Esophagus mucosa (tissue), 1 donor: ENCODE measurements at places on chromosomes 6 and 20. TPM values are rescaled to one million over a fixed set of nuclear protein-coding genes. Genes with fewer than 3 reads are reported as not detected.

- no peak for ATAC-seq
Measured at GRCh38 chr6:151749341-151749740, 58.1 kb upstream of the ESR1 start.

DNA sequence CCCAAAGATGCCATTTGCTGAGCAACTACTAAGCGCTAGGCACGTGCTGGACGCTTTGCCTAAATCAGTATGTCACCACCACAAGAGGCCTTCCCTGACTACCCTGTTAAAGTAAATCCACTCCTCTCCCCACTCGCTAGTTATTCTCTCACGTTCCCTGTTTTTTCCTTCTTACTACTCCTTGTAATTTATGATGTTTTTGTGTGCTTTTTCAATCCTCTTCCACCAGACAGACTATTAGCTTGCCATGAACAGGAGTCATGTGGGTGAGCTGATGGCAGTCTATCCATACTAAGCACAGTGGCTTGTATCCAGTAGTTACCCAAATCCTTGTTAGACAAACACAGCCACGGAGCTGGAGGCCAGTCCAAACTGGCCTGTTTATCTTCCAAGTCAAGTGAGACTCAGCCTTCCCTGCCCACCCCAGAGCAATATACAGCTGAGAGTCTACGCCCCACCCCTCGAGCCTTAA lies 41.2 kb downstream of the C6orf132 start:
- ATAC-seq: peak; percentile 10

RIMS1 gene
- 0.48 TPM for total RNA-seq

- ATAC-seq: peak; percentile 77
Measured at GRCh38 chr6:144349690-144350527, 64.8 kb downstream of the UTRN start.

DNA sequence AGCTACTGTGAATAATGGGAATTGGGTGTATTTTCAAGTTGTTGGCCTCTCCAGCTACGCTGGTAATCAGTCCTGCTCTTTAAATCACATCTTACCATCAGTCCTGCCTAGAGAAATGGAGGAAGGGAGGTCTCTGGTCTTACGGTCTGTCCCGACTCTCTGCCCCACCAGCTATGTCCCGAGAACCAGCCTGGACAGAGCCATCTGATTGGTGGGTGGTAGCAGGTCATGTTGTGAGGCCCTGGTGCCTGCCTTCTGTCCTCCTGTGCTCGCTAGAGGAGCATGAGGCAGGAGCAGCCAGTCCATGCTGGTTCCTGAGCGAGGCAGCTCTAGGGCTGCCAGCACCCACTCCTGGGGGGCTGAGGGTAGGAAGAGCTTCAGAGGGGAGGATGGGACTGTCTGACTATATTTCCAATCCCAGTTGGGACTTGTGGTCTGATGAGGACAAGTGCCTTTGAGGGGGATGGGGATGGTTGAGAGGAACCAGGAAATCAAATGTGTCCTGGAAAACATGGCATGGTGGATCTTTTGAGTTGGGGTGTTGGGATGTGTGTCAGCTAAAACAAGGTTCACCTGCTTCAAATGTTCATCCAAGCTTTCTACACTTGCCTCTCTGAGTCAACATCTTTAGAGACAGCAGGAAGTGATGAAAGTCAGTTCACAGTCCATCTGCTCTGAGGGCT lies 33.0 kb downstream of the SYNJ2 start:
- peak; percentile 36 for ATAC-seq

- no peak for ATAC-seq
Measured at GRCh38 chr6:30716879-30717128, 277 bp downstream of the MDC1 start.

- ATAC-seq: no peak
Measured at GRCh38 chr6:38117281-38117680, 297.8 kb downstream of the ZFAND3 start.

DNA sequence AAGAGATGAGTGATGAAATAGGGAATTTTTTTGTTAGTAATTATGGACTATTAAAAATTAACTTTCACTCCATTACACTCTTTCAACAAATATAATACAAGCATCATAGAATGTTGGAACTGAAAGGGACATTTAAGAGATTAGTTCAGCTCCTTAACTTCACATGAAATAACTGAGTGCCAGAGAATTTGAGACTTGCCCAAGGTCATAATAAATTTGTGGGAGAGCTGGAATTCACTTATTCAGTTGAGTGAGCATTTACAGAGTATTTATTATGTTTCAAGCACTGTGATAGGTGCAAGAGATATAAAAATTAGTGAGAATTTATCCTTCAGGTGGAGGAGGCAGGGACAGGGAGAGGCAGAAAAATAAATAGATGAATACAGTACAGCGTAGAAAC lies 154.6 kb downstream of the KCNQ5 start:
- no peak for ATAC-seq

MLIP gene
- 8.5 TPM for total RNA-seq

DNA sequence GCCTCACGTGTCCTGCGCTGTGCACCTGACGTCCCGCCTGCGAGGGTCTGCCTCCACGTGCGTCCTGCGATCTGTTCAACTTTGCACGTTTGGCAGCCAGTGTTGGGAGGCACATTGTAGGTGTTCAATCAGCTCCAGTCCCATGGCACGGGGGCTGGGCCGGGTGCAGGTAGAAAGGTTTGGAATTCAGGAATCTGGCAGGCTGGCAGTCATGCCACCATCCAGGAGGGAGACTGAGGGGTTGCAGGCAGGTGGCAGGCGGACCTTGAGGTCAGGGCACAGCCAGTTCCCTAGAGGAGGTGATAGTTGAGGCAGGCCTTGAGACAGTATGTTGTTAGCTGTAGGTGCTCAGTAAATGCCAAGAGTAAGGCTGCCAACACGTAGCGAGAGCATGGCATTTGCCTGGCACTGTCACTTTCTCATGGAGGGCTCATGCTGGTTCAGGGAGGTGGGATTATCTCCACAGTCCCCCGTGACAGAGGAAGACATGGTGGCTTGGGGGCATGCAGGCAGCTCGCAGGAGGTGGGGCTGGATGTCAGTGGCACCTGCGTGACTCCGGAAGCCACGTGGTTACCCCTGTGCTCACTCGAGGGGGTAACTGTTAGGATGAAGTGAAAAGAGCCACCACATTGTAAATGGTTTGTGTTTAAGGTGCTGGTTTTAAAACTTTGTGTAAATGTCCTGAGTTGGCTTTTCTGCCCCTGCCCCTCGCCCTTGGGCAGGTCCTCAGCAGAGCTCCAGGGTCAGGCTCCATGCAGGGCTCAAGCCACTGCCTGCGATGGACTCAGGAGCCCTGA lies 111.8 kb upstream of the FRMD1 start:
- no peak for ATAC-seq

DNA sequence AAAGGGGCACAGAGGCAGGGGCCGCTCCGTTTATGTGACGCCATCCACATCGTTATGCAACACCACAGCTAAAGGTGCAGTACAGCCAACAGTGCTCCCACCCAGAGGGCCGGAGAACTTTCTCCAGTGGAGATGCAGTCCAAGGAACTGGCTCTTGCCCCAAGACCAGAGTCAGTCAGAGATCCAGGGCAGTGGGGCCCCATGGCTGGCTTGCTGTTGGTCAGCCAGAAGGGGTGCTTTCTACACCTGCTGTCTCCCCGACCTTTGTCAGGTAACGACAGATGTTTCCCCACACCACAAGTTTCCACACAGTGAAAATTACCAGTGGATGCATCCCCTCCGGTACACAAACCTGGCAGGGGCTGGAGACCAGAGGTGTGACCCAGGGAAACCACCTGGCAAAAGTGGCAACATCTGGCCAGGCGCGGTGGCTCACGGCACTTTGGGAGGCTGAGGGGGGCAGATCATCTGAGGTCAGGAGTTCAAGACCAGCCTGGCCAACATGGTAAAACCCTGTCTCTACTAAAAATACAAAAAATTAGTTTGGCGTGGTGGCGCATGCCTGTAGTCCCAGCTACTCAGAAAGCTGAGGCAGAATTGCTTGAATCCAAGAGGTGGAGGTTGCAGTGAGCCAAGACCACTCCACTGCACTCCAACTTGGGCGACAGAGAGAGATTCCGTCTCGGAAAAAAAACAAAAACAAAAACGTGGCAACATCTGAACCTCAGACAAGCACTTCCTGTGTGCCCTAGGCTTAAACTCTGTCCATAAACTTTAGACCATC lies 34.9 kb downstream of the UBE2V1 start:
- ATAC-seq: no peak

LAMA2 gene
- 3.1 TPM for total RNA-seq

DNA sequence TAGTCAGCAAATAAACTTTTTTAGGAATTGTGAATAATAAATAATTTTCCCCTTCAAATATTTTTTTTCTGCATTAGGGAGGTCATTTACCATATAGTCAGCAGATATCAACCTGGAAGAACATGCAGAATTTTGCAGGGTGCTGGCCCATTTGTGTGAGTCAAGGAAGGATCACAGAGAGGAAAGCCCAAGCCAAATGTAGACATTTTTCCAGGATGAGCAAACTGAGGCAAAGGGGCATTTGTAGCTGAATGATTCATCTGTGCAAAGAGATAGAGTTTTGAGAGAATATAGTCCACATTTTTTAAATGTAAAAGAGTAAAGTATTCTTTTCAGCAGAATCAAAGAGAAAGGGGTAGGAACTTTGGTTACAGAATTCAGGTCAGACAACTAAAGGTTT lies 555.5 kb upstream of the MARCKS start:
- ATAC-seq: no peak

DNA sequence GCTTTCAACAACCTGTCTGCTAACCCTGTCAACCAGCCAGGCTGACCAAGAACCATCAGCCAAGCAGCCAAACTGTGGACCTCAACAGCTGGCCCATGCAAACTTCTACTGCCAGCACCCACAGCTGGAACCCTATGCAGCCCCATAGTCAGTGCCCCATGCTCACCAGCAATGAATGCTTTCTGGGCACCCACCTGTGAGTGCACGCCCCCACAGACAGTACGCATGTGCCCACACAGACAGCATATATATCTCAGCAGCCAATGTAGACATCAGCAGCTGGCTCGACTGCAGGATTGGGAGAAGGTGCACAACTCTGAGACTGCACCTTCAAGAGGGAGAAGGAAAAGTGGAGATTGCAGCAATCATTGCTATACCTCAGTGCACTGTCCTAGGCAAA lies 1534.6 kb downstream of the GRIK2 start:
- no peak for ATAC-seq

DNA sequence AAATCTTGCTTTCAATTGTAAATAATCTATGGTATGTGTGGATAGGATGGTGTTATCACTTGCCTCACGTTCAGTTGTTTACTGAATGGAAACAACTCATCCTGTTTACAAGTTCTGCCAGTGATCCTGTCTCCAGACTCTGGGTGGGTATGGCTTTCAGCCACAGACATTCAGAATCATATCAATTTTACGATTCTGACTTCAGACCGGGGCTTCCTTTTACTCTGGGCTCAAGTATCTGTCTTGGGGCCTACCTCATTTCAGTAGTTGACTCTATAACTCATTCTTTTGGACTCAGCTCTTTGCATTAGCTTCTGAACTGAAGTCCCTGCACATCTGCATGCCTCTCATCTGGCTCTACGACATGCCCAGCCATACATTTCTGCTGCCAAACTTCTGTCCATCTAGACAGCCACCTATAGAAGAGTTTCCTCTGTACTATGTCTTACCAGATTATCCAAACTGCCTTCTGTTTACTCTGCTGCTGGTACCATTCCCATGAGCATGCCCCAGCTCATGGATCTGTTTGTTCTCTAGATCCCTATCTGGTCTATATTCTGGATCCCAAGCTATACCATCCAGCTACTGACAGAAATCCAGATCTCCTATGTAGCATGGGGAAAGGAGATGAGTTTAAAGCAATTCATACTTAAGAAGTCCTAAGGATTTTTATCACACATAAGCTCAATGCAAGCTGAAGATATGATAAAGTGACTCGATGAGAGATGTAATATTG lies 34.3 kb downstream of the FYN start:
- no peak for ATAC-seq

MICA gene
- 11.0 TPM for total RNA-seq

- no peak for ATAC-seq
Measured at GRCh38 chr6:150086026-150086425, 17.1 kb upstream of the ULBP3 start.

GRCh38 chr6:137358273-137358672 lies 135.9 kb downstream of the OLIG3 start:
- no peak for ATAC-seq

DNA sequence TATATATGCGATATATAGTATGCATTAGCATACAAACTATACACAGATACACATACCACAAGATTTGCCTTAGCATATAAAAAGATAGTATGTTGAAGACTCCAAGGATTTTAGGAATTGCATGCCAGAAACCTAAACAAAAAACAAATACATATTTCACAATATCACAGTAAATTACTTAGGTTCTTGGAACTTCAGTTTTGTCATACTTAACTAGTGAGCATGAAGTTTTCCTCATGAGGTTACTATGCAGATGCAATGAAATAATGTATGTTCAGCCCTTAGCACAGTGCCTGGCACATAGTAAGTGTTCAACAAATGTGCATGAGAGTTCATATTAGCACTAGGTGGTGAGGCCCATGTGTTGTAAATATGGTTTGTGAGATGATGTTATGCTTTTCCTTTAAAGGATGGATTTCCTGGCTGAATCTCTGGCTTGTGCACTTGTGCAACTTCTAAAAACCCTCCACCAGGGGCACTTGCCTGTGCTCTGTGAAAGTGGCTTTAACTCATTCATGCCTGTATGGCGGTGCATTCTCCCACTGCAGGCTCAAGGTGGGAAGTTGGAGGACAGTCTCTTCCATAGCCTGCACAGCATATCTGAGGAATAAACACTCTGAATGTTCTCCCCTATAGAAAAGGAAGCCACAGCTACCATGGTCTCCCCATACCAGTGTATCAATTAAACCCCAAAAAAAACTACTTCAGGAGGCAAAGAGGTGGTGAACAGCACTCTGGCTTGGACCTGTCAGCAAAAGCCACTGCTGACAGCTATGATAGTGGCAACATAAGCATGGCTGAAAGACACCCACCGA lies 624.1 kb upstream of the CDH4 start:
- ATAC-seq: no peak

GRCh38 chr6:139982652-139983295 lies 608.3 kb upstream of the CITED2 start:
- no peak for ATAC-seq

GRCh38 chr6:46023216-46023915 lies 7.7 kb upstream of the CLIC5 start:
- ATAC-seq: no peak

DNA sequence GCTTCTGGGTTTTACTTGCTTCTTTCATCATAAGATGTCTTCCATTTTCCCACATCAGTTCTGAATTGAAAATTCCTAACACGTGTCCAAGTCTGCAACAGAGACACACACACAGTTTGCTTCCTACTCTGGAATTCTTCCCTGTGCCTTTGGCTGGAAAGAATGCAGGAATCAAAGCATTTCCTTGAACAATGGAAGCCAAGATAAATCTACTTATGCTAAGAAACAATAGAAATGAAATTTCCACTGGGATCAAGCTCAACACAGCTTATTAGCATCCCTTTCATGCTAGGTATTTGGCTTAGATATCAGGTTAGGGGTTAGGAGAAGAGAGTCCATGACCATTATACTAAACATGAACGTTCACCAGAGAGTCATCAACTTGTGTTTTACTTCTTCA lies 101.1 kb upstream of the SCAF8 start:
- ATAC-seq: no peak

PXDC1 gene
- 7.2 TPM for total RNA-seq

- ATAC-seq: no peak
Measured at GRCh38 chr20:63378626-63379025, 17.5 kb upstream of the CHRNA4 start.

MCCD1 gene
- not detected for total RNA-seq

- ATAC-seq: peak; percentile 52
Measured at GRCh38 chr20:19807191-19807945, 49.3 kb downstream of the RIN2 start.
